ENCODE measurements at places on chromosomes 3 and 15.

GRCh38 chr3:112687211-112687610 lies 46.3 kb upstream of the CCDC80 start:
- DNase-seq, result no peak

GRCh38 chr15:42088801-42089640 lies 5.3 kb downstream of the PLA2G4D start:
- no peak for DNase-seq

DNA sequence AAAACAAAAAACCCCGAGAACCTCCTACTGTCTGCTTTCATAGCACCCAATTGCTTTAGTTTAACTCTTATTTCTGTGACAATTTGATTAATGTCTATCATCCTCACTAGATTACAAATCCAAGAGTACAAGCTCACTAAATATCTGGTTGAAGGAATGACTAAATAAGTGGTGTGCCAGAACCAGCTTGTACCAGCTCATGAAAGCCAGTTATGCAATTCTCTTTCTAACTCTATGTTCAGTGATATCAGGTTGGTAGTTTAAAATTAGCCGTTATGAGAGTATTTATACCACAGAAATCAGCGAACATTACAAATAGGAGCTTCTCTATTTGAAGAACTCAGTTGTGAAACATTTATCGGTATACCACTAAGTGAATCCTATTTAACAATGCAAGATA lies 137.2 kb upstream of the MITF start:
- DNase-seq, result no peak

GRCh38 chr15:60408463-60408981 lies 10.7 kb upstream of the ANXA2 start:
- DNase-seq, result no peak

- DNase-seq, result no peak
Measured at GRCh38 chr3:31968369-31968926, 12.6 kb downstream of the OSBPL10 start.

DNA sequence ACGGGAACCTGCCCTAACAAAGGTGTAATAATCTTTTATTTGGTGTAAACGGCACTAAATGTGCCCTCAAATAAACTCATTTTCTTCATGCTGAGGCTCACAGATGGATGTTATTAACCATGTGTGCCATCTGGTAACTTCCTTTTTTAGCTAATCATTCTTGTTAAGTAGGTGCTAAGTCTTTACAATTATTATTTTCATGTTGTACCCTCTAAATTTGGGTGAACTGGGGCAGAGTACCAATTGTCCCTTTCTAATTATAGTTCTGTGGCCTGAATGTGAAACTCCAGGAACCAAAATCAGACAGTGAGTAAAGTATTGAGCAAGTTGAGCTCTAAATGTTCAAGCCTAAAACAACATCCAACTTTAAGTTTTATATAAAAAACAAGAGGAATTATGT lies 220.7 kb upstream of the CADM2 start:
- DNase-seq, result no peak

DNA sequence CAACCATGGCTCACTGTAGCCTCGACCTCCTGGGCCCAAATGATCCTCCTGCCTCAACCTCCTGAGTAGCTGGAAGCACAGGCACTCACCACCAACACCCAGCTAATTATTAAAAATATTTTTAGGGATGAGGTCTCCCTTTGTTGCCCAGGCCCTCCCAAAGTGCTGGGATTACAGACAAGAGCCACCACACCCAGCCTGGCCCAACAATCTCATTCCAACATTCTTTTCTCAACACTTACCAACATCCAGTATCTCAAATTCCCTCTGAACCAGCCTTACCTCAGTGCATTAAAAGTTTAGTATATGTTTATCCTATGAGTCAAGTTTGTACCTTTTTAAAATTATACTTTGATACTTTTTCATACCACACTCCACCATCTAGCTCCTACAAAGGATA lies 25.0 kb downstream of the ANXA2 start:
- no peak for DNase-seq

GRCh38 chr15:95302206-95302605 lies 1028.3 kb upstream of the NR2F2 start:
- no peak for DNase-seq

DNA sequence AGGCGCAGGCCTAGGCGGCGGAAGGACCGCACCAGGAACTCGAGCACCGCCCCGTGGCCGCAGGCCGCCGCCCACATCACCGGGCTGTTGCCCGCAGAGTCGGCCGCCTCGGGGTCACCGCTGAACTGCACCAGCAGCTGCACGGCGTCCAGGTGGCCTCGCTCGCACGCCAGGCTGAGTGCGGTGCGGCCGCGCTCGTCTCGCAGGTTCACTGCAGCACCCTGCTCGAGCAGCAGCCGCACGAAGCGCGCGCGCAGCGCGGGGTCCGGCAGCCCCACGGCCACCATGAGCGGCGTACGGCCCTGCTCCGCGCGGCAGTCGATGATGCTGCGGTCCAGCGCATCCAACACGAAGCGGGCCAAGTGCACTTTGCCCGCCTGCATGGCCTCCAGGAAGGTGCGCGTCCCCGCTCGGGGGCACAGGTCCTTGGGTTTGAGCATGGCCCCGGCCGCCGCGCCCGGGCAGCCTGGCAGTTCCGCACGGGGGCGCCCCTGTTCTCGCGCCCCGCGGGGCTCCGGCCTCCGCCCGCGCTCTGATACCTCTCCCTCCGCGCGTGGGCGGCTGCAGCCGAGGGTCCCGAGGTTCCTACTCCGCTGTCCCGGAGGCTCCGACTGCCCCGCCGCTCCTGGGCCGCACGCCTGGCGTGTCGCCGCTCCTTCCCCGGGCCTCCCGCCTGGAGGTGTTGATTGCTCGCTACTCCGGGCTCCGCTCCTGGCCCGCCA lies 556 bp downstream of the ANKRD63 start:
- DNase-seq, result no peak

- no peak for DNase-seq
Measured at GRCh38 chr15:66922608-66923007, 142.8 kb upstream of the SMAD3 start.

Data from CMK (cell line).